ENCODE measurements at places on chromosomes 11 and 22. TPM values are rescaled to one million over a fixed set of nuclear protein-coding genes. Genes with fewer than 3 reads are reported as not detected.

- H3K27me3 ChIP-seq, result peaks cover 4% of the 10 kb centered on the region
- H3K36me3 ChIP-seq, result no peaks in the 10 kb centered on the region
- peak overlapping the region; percentile 25 for H3K4me3 ChIP-seq
- peak overlapping the region; percentile 53 for H3K27ac ChIP-seq
These were observed 10.7 kb downstream of the LSP1 start for GRCh38 chr11:1863352-1864216.

GRCh38 chr22:50522208-50522805 lies 3.1 kb downstream of the SCO2 start:
- no peak for DNase-seq
- no peak overlapping the region for H3K27ac ChIP-seq
- H3K4me3 ChIP-seq, result no peak overlapping the region
- H3K36me3 ChIP-seq, result peaks cover 68% of the 10 kb centered on the region

DNA sequence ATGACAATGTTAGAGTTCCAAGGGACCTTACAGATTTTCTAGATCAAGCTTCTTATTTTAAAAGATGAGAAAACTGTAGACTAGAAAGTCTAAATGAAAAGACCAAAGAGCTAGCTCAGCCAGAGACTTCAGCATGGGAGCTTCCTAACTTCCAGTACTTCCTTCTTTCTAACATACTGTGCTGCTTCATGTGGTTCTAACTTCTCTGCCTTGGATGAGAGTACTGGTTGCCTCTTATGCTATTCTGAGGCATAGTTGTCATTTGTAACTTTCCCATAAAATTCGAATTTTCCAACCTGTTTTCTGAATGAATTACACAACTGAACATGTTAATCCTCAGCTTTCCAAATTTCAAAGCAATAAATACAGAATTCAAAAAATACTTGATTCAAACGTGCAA lies 1.8 kb downstream of the MTMR2 start:
- H3K27me3 ChIP-seq, result no peaks in the 10 kb centered on the region
- H3K4me1 ChIP-seq, result peaks cover 29% of the 10 kb centered on the region
- H3K36me3 ChIP-seq, result no peaks in the 10 kb centered on the region
- DNase-seq, result no peak
- no peak overlapping the region for H3K4me3 ChIP-seq

DNA sequence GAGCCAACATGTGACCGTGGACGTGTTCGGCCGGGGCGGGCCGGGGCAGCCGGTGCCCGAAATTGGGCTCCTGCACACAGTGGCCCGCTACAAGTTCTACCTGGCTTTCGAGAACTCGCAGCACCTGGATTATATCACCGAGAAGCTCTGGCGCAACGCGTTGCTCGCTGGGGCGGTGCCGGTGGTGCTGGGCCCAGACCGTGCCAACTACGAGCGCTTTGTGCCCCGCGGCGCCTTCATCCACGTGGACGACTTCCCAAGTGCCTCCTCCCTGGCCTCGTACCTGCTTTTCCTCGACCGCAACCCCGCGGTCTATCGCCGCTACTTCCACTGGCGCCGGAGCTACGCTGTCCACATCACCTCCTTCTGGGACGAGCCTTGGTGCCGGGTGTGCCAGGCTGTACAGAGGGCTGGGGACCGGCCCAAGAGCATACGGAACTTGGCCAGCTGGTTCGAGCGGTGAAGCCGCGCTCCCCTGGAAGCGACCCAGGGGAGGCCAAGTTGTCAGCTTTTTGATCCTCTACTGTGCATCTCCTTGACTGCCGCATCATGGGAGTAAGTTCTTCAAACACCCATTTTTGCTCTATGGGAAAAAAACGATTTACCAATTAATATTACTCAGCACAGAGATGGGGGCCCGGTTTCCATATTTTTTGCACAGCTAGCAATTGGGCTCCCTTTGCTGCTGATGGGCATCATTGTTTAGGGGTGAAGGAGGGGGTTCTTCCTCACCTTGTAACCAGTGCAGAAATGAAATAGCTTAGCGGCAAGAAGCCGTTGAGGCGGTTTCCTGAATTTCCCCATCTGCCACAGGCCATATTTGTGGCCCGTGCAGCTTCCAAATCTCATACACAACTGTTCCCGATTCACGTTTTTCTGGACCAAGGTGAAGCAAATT lies 1.8 kb downstream of the FUT4 start:
- peak; percentile 63 for DNase-seq
- H3K4me3 ChIP-seq, result peak overlapping the region; percentile 73
- no peaks in the 10 kb centered on the region for H3K36me3 ChIP-seq

- DNase-seq, result no peak
- no peaks in the 10 kb centered on the region for H3K27me3 ChIP-seq
- no peaks in the 10 kb centered on the region for H3K36me3 ChIP-seq
- H3K27ac ChIP-seq, result no peak overlapping the region
These were observed 280.7 kb upstream of the PLET1 start for GRCh38 chr11:112541140-112542046.

GRCh38 chr11:129308241-129308865 lies 67.3 kb upstream of the BARX2 start:
- H3K4me1 ChIP-seq, result peaks cover under 1% of the 10 kb centered on the region
- no peak overlapping the region for H3K27ac ChIP-seq
- H3K27me3 ChIP-seq, result no peaks in the 10 kb centered on the region
- no peak overlapping the region for H3K4me3 ChIP-seq
- H3K36me3 ChIP-seq, result no peaks in the 10 kb centered on the region
- no peak for DNase-seq

GRCh38 chr11:74937696-74938475 lies 11.0 kb downstream of the XRRA1 start:
- peaks cover 53% of the 10 kb centered on the region for H3K36me3 ChIP-seq
- H3K4me3 ChIP-seq, result no peak overlapping the region
- no peaks in the 10 kb centered on the region for H3K27me3 ChIP-seq

DNA sequence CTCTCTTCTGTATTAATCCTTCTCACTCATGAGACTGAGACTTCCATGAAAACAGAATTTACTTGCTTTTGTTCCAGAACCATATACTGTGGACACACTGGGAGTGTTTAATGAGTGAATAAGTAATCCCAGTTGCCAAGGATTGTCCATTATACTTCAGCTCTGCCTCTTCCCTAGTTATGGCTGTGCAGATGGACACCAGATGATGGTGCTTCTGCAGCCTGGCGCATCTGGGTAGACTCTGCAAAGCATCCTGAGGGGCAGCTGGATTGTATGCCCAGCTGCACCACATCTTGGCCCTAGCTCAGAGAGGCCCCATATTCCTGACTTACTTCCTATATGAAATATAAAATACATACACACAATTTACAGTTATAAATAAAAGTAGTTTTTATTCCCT lies 43.5 kb downstream of the DBX1 start:
- no peak for DNase-seq
- H3K36me3 ChIP-seq, result peaks cover 41% of the 10 kb centered on the region
- peaks cover 12% of the 10 kb centered on the region for H3K4me1 ChIP-seq
- no peaks in the 10 kb centered on the region for H3K27me3 ChIP-seq
- no peak overlapping the region for H3K4me3 ChIP-seq

DNA sequence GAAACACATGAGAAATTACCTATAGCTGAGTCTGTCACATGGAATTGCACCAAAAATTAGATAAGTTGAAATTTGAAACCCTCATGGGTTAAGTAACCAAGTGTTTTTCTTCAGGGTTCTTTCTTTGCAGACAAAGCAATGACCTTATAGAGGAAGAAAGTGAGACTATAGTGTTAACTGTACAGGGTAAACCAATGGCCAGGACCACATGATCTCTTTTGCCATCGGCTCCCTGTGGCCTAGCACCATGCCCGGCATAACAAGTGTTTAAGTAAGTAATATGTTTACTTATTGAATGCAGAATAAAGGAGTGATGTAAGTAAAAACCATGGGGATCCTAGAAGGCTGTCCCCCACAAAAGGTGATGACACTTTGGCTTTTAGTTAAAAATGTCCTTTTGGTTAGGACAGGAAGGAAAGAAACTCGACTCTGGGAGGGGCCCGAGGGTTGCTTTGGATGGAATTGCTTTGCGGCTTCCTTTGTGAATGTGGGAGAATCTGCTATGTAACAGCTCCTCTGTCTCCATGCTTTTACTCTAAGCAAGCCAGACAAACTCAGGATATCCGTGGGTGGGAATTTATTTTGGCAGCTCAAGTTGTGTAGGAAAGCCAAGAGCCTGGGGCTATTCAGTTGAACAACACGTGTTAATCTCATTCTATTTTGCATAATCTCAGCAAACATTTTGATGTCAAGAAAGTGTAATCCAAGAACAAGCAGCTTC lies 454.7 kb downstream of the INSC start:
- H3K27me3 ChIP-seq, result no peaks in the 10 kb centered on the region
- no peaks in the 10 kb centered on the region for H3K36me3 ChIP-seq
- no peak for DNase-seq
- H3K4me1 ChIP-seq, result no peaks in the 10 kb centered on the region
- no peak overlapping the region for H3K4me3 ChIP-seq

GRCh38 chr11:1742371-1742770 lies 8.0 kb downstream of the IFITM10 start:
- H3K4me3 ChIP-seq, result no peak overlapping the region
- no peak for DNase-seq
- H3K27me3 ChIP-seq, result no peaks in the 10 kb centered on the region
- H3K36me3 ChIP-seq, result no peaks in the 10 kb centered on the region
- no peaks in the 10 kb centered on the region for H3K4me1 ChIP-seq

- no peak overlapping the region for H3K27ac ChIP-seq
- H3K36me3 ChIP-seq, result no peaks in the 10 kb centered on the region
- no peak for DNase-seq
- no peaks in the 10 kb centered on the region for H3K4me1 ChIP-seq
- H3K4me3 ChIP-seq, result no peak overlapping the region
- H3K27me3 ChIP-seq, result peaks cover 3% of the 10 kb centered on the region
These were observed 47.9 kb upstream of the RFPL3 start for GRCh38 chr22:32309585-32310251.

DNA sequence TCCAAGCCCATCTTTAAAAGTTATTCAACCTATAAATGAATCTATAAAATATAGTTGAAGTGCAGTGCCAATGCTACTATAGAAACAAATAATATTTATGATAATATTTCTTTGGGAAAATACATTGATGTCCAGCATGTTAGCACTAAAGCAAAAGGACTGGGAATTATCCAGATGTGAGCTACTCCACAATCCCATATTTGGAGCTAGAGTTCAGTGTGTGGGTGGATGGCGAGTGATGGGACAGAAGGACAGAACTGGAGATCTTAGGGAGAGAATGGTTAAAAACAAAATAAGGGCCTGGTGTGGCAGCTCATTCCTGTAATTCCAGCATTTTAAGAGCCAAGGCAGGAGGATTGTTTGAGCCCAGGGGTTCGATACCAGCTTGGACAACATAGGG lies 216.8 kb downstream of the TMEM135 start:
- no peaks in the 10 kb centered on the region for H3K27me3 ChIP-seq
- no peak for DNase-seq
- no peaks in the 10 kb centered on the region for H3K36me3 ChIP-seq

GRCh38 chr22:19870153-19871022 lies 15.7 kb upstream of the GNB1L start:
- H3K27ac ChIP-seq, result no peak overlapping the region
- peak; percentile 38 for DNase-seq

DNA sequence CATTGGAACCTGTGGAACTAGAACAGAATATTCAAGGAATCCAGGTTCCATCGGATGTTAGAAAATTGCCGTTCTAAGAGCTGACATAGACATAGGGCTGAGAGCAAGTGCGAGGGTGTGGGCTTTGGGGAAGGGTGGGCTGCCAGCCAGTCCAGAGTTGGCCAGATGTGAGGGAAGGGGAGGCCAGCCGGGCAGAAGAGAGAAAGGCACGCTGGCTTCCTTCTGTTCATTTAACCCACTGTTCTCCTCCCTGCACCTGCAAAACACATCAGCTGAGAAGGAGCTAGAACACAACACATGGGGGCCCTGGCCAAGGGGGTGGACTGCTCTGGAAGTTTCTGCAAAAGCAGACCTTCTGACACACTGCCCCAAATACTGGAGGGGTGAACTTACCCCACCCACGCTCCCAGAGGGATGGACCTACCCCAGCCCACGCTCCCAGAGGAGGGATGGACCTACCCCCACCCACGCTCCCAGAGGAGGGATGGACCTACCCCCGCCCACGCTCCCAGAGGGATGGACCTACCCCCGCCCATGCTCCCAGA lies 98.0 kb downstream of the SHANK2 start:
- DNase-seq, result no peak
- H3K27me3 ChIP-seq, result no peaks in the 10 kb centered on the region
- no peak overlapping the region for H3K27ac ChIP-seq
- peaks cover 4% of the 10 kb centered on the region for H3K4me1 ChIP-seq

DNA sequence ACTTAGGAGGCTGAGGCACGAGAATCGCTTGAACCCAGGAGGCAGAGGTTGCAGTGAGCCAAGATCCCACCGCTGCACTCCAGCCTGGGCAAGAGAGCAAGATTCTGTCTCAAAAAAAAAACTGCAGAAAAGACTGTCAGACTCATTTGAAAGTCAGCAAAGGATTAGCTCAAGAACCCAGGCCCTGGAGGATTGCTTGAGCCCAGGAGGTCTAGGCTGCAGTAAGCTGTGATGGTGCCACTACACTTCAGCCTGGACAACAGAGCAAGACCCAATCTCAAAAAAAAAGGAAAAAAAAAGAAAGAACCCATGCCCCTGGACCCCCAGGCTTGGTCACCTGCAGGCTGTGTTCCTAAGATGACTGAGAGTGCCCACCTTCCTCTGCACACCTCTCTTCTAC lies 16.2 kb downstream of the LIF start:
- no peak overlapping the region for H3K27ac ChIP-seq
- DNase-seq, result no peak
- H3K4me3 ChIP-seq, result no peak overlapping the region
- H3K4me1 ChIP-seq, result peaks cover 6% of the 10 kb centered on the region

- no peak overlapping the region for H3K4me3 ChIP-seq
- no peaks in the 10 kb centered on the region for H3K27me3 ChIP-seq
- no peak for DNase-seq
- H3K36me3 ChIP-seq, result no peaks in the 10 kb centered on the region
- no peak overlapping the region for H3K27ac ChIP-seq
These were observed 36.0 kb downstream of the PARVA start for GRCh38 chr11:12413141-12414052.

- H3K27me3 ChIP-seq, result no peaks in the 10 kb centered on the region
- no peaks in the 10 kb centered on the region for H3K36me3 ChIP-seq
- DNase-seq, result no peak
- H3K4me3 ChIP-seq, result peak overlapping the region; percentile 46
- peak overlapping the region; percentile 69 for H3K27ac ChIP-seq
These were observed 118.5 kb downstream of the APOL5 start for GRCh38 chr22:35835998-35836691.

DNA sequence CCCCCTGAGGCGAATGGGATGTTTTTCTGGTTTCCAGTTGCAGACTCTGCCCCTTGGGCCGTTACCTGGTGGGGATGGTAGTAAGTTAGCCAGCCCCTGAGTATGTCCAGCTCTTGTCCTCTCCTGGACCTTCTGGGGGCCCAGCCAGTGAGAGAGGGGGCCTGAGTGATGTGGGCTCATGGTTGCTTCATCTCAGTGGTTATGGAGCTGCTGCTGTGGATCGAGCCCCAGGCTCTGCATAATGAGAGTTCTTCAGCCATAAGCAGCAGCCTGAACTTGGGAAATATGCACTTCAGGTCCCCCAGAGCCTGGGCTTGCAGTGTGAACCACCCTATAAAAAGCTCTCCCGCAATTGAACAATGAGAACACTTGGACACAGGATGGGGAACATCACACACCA lies 5.9 kb downstream of the TMPRSS13 start:
- no peak overlapping the region for H3K4me3 ChIP-seq
- DNase-seq, result no peak
- H3K36me3 ChIP-seq, result no peaks in the 10 kb centered on the region
- H3K27me3 ChIP-seq, result no peaks in the 10 kb centered on the region

Gene CNIH2
- total RNA-seq, result 0.89 TPM

Gene MYBPC3
- 0.86 TPM for total RNA-seq

Gene APOL5
- total RNA-seq, result not detected

Gene PGA4
- total RNA-seq, result 0.83 TPM

Gene SYCE3
- not detected for total RNA-seq

Gene C11orf42
- total RNA-seq, result not detected

Gene OR4B1
- not detected for total RNA-seq

Gene CTSW
- total RNA-seq, result 20.6 TPM
